ENCODE measurements at places on chromosomes 7 and 10.

- no peak for DNase-seq
Measured at GRCh38 chr10:27673065-27673464, 72.6 kb downstream of the MKX start.

GRCh38 chr10:124059551-124059950, 33.8 kb downstream of the CHST15 start:
- no peak for DNase-seq

- no peak for DNase-seq
Measured at GRCh38 chr10:124032087-124032935, 61.1 kb downstream of the CHST15 start.

- no peak for DNase-seq
Measured at GRCh38 chr7:30434140-30434799, 44.3 kb downstream of the NOD1 start.

GRCh38 chr10:112275512-112276245, 7.5 kb upstream of the TECTB start:
- DNase-seq = no peak

GRCh38 chr7:140526214-140526613, 46.9 kb upstream of the MKRN1 start:
- DNase-seq = no peak

Measured in T-helper 2 cell (primary cell).